ENCODE measurements at places on chromosomes 3 and 15.

GRCh38 chr15:63909819-63910437 is 76.2 kb upstream of the HERC1 start:
- peak; percentile 52 for DNase-seq

DNA sequence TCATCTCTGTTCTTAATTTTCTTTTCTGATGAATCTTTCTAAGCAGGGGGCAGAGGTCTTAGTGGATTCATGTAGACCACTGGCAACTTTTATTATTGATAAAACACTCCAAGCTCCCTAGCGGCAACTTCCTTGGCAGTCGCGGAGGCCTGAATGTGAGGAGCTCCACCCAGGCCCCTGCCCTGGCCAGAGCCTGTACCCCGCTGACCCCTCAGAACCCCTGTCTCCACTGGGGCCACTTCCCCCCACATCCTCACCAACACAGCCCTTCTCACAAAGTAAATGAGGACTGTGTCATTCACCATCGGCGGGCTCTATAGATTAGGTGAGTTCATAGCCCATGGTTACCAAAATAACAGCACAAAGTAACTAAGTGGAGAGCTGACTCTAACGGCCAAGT is 111.6 kb downstream of the TPRA1 start:
- DNase-seq, result no peak

- DNase-seq, result no peak
These were observed 309.8 kb upstream of the DCBLD2 start for GRCh38 chr3:99211309-99211708.

DNA sequence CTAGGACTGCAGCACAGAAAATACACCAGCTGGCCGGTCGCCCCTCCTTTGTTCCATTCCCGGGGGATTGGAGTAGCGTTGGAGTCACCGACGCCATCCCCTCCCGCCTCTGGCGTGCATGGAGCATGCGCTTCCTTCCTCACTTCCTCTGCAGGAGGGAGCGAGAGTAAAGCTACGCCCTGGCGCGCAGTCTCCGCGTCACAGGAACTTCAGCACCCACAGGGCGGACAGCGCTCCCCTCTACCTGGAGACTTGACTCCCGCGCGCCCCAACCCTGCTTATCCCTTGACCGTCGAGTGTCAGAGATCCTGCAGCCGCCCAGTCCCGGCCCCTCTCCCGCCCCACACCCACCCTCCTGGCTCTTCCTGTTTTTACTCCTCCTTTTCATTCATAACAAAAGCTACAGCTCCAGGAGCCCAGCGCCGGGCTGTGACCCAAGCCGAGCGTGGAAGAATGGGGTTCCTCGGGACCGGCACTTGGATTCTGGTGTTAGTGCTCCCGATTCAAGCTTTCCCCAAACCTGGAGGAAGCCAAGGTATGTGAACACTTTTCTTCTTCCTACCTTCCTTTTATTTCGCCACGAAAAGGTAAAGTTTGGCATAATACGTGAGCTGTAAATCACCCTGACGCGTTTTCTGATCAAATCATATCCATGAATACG is at the start of gene SCG3:
Gene SCG3 (plus strand): TSS at position 201 of the 661 bp plus-strand sequence. CDS start 253 bp downstream, at position 454.
- no peak for DNase-seq

DNA sequence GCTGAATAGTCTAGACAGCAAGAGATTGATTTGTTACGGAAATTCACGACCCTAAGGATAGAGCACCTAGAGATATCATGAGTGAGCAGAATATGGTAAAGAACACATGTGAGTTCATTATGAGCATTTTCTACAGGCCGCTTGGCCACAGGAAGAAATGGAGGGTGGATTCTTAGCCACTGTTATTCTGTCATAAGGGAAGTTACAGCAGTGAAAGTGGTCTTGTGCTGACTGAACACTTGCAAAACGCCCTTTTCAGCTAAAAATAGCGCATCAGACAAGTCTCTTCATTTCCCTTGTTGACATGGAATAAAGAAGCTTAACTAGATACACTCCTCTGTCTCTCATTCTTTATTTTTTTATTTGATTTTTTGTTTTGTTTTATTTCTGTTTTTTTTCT is 19.8 kb downstream of the DGKG start:
- DNase-seq, result no peak

GRCh38 chr15:41278319-41278718 is 47.3 kb downstream of the CHP1 start:
- DNase-seq, result no peak

- DNase-seq, result no peak
These were observed 415.0 kb downstream of the PDCD6IP start for GRCh38 chr3:34213478-34213877.

DNA sequence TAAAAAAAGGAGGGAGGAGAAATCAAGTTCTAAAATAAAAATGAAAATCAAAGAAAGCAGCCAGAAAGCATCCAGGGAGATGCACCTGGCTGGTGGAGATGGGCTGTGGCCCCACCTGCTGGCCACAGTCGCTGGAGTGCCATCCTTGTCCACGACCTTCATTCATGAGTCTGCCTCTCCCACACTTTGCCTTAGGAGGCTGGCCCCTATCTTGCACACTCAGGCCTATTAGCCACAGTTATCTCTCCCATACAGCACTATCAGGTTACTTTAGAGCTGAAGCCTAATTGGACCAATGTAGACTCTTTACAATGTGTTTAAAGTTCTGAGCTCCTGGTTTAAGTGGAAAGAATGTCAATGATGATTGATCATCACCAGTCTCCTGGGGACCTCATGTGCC is 392.0 kb upstream of the RORA start:
- no peak for DNase-seq

- no peak for DNase-seq
These were observed 4.7 kb downstream of the EHD4 start for GRCh38 chr15:41967506-41968206.

DNA sequence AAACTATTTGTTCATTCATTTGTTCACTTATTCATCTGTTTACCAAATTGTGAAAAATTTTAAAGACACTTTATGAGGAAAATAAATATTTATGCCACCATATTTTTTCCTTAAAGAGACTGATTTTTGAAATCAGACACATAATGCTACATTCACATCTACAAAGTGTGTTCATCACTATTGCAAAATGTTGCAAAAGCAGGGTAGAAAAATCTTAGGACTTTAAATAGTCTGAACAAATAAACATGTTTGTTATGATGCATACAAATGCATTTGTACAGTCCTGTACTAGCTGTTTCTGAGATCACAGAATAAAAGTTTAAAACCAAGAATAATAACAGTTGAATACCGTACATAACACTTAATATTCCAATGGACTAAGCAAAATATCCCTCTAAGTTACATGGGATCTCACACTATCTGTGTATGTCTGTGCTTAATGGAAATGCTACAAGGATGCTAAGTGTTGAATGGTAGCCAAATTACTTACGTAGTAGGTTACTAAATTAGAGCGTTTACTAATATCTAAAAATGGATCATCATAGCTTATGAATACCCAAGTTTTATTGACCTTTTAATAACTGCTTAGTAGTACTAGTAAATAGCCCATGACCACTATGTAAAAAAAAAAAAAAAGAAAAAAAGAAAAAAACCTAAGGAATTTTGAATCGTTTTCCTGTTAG is 25.1 kb downstream of the ATP11B start:
- DNase-seq, result no peak

DNA sequence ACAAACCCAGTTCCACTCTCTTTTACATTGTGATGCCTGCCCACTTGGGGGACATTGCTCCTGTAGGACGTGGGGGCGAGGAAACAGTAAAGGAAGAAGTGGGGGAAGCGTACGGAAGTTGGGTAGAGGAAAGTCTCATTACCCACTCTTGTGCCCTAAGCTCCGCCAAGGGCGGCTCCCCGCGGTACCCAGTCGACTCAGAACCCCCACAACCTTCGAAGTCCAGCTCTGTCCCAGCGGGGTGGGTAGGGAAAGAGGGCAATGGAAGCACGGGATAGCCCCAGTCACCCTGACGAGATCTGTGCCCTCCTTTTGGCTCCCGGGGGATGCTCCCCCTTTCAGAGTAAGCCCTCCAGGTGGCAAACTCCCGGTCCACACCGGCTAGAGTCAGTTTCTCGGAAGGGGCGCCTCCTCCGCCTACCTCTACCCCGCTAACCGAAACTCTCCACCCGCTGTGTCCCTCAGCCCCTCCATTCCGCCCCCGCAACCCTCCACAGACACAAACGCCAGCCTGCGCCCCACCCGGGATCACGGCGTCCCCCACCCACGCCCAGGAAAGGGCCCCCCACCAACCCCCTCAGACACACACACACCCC is 527 bp downstream of the CSNK1G1 start:
- no peak for DNase-seq

DNA sequence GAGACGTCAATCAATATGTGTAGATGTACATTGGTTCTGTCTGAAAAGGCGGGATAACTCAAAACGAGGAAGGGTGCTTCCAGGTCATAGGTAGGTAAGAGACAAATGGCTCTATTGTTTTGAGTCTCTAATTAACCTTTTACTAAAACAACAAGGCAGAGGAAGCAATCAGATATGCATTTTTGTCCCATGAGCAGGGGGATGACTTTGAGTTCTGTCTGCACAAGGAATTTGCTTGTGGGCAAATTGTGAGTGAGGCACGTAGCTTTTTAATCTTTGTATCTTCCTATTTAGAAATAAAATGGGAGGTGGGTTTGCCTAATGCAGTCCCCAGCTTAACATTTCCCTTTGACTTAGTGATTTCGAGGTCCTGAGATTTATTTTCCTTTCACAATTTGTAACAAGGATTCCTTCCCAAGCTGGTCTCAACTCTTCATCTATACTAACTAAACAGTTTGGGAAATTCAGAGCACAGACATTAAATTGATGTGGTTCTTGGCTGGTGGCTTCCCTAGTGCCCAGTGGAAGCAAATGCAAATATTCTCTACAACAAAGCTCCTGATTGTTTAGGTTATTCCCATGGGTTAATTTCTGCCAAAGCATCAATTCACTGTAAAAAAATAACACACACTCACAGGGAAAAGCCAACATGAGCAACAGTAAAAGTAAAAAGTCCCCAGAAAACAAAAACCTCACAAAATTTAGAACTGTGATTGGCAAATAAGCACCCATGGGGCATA is 738.8 kb upstream of the SGO1 start:
- DNase-seq, result no peak

DNA sequence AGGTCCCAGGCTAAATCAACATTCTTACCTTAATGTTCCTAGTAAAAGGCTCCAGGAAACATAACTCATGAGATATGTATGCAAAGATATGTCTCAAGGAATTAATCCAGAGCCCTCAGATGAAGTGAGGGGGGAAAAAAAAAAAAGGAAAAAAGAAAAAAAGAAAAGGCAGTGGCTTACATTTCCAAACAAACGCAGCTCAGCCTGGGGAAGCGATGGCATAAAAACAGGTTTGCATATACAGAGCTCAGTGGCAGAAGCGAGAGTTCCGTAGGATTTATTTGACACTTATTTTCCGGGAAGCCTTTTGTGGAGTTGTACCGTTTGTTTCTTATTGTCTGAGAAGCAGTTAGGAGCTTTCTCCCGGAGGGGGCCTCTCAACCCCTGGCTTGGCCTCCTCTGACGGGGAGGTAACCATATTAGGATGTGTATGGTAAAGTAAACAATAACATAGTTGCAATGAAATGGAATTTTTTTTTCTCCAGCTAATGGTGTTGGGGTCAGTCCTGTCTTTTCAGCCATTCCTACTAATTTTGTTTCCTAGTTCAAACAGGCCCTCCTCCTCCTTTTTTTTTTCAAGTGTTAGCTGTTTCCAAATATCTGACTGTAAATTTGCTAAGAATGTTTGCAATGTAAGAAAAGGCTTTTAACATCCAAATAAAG is 338.6 kb downstream of the FOXP1 start:
- DNase-seq, result peak; percentile 19

- DNase-seq, result no peak
These were observed 20.5 kb downstream of the GJD2 start for GRCh38 chr15:34734303-34734702.

DNA sequence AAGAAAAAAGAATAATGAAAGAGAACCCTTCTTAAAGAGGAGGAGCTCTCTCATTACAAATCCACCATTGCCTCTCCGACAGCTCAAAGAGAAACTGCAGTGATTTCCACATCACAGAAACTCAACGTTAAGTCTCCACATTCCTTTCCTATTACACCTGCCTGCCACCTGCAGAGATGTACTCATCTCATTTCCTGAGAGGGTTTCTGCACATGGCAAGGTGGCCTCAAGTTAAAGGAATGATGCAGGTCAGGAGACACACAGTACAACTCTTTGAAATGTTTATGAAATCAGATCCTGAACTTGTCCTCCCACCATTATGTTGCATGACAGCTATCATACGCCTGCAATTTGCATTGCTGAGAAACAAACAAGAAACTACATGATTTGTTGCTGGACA is 458.4 kb upstream of the ADAMTS9 start:
- DNase-seq, result no peak

DNA sequence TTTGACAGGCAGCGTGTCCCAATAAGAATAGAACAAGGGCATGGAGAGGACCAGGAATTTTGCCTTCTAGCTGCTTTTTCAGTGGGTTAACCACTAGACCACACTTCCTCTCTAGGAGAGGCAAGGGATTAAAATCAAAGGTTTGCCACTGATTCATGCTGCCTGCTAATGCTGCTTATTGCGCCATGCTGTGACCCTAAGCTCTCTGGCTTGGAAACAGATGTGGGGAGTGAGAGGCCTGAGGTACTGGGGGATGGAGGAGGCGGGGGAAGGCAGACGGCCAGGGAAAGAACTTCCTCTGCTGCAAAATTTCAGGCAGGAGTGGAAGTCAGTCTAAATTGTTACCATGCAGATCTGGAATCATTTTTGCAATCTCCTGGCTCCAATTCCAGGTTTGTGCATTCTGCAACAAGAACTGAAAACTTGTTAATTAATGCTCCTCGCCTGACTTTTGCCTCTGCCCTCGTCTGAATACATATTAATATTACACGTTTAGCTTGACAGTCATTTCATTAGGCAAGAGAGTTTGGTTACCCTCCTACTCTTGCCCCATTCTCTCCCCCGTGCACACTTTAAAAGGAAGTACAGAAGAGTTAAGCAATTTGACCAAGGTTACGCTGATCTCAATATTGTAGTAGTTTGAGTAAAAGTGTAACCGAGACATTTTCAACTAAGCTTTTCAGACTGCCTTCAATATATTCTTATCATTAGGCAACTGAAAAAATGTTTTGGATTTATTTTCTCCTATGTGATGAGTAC is 121.7 kb upstream of the SPRED1 start:
- peak; percentile 92 for DNase-seq

GRCh38 chr3:114566767-114567166 is 272.9 kb downstream of the TIGIT start:
- no peak for DNase-seq

DNA sequence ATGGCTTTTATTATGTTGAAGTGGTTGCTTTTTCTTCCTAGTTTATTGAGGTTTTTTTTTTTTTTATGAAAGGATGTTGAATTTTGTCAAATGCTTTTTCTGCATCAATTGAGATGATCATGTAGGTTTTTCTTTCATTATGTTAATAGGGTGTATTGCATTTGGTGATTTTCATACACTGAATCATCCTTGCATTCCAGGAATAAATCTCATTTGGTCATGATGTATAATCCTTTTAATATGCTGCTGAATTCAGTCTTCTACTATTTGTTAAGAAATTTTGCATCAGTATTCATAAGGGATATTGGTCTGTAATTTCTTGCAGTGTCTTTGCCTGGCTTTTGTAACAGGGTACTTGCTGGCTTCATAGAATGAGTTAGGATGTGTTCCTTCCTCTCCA is 11.5 kb upstream of the CLRN1 start:
- no peak for DNase-seq

Data from BJ (cell line).